ENCODE measurements at places on chromosomes 2 and 18.

DNA sequence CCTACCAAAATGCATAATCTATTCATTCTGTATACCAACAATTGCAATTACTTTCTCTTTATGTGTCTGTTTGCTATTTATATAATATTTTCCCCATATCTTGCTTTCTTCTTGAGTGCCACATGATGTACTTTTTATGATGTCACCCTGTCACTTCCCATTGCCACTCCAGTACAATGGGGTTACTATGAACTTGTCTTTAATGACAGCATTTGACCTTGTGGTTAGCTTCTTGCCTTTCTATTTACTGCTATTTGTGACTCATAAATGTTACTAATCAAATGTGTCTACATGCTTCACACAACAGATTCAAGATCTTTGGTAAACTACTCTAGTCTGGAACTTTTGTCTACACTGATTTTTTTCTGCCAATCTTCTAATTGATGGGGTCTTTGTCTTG, 486.3 kb downstream of the NR4A2 start:
- DNase-seq: peak; percentile 1

- DNase-seq: no peak
Measured at GRCh38 chr18:33472509-33472908, 32.0 kb upstream of the CCDC178 start.

DNA sequence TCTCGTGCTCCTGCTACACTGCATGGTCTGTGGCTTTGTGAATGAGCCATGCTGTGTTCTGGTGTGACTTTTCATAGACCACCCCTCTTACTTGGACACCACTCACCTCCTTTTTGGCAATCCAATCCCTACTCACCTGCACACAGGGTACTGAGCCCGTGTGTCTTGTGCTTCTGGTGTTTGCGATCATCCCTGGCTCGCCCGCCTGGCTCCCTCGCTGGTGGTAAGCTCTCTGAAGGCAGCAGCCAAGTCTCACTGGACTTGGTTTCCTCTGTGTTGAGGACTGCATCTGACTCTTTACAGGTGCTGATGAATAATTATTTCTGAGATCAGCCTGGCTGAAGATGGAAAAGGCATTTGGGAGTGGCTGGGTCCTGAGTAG, 276.8 kb downstream of the TSN start:
- no peak for DNase-seq

DNA sequence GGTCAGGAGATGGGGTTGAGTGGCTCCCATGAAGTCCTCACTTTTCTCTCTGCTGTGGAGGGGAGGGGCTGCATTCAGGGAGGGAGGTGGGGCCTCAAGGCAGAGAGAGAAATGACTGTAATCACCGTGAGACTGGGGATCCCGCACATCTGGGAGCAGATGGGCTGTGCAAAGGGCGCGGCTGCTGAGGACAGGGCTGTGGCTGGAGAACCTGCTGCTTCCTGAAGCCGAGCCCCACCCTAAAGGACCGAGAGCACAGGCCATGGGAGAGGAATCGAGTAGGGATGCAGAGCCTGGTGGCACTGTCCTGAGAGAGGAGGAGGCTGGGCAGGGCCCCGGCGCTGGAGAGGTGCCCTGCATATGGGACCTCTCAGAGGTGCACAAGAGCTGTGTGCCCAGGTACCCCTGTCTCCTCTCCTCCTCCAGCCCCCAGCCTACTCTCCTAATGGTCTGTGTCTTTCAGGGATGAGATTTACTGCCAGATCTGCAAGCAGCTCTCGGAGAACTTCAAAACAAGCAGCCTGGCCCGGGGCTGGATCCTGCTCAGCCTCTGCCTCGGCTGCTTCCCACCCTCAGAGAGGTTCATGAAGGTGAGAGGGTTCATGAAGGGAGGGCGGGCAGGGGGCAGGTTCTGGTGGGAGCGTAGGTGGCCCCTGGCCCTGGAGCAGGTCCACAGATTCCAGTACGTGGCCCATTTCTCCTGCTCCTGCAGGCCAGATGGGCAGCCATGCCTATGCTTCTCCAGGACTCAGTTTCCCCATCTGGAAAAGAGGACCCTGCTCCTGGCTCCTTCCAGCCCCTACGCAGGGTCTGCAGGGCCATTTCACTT, 25.9 kb upstream of the GPR17 start:
- DNase-seq: no peak

DNA sequence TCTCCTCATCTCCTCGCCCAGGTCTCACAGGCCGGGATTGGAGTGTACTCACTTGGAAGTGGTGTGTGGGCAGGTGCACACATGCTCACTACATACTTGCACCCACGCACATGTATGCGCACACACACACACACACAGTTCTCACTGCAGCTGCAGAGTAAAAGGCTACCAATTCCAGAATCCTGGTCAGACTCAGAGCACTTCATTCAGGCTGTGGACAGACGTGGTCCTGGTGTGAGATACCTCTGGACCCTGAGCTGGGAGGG, 19.4 kb downstream of the CELF4 start:
- DNase-seq: no peak

DNA sequence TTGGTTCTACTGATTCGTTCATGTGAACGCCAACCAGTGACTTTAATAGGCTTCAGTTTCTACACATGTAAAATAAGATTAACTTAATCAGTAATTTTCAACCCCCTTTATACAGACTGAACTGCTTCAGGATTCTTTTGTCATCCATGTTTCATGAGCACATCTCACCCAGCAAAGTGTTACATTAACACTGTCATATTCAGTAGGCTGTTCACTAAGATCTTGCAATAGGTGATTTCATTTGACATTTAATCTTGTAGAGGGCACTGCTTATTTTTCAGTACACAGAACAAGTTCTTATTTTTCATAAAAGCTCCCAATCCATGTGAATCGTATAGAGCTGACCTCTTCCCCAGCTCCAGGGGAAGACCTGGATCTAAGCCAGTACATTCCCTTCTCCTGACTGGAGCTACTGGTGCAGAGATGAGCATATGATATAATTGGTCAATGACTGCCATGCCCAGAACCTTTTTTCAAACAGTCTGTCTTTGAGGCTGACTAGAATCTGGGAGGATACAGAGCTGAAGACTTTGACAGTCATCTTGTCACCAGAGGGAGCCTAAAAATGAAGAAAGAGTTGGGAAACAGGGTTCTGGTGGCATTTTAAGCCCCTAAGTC, 72.2 kb upstream of the CHRNA1 start:
- DNase-seq: peak; percentile 99

DNA sequence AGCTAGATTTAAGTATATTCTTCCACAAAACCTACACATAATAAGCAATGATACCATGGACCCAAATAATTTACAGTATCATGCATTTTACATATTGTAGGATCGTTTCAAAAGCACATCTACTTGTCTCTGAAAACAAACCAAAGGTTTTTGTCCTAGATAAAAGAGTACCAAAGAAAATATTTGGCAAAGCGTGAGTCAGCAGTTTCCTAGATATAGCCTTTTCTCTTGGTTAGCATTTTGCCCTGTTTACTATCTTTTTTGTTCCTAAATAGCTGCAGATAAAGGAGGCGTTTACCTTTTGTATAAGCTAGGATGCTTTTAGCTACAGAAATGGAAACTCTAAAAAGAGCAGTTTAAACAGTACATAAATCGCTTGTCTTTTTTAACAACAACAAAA, 305.8 kb upstream of the GULP1 start:
- DNase-seq: no peak

GRCh38 chr2:223853425-223853837, 16.0 kb upstream of the AP1S3 start:
- DNase-seq: peak; percentile 54

GRCh38 chr2:107811411-107811810, 15.3 kb upstream of the RGPD4 start:
- no peak for DNase-seq

- DNase-seq: peak; percentile 6
Measured at GRCh38 chr2:163465440-163465839, 270.4 kb downstream of the FIGN start.

DNA sequence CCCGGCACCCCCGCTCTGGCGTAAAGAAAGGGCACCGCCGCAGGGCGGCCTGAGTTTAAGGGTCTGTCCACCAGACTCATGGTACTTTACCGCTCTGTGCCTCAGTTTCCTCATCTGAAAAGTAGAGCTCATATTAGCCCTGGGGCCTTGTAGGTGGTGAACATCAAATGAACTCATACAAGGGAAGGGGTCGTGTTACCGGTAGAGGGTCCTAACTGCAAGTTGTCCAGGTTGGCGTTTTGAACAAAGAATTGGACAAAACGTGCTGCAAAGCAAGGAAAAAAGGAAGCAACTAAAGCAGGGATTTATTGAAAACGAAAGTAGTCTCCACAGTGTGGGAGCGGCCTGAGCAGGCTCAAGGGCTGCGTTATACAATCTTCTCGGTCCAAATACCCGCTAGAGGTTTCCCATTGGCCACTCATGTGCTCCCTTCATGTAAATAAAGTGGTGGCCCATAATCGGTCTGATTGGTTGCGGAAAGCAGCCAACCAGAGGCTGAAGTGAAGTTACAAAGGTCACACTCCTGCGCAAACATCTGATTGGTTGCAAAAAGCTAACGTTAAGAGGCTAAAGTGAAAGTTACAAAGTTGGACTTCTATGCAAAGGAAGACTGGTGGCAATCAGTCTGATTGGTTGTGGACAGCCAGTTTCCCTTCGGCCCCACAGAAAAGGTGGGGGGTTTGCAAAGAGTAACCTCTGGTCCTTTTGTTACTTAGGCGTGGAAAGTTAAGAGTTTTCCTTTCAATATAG, 80.7 kb upstream of the LDLRAD4 start:
- DNase-seq: peak; percentile 84

- no peak for DNase-seq
Measured at GRCh38 chr2:203659331-203660049, 46.9 kb upstream of the CD28 start.

DNA sequence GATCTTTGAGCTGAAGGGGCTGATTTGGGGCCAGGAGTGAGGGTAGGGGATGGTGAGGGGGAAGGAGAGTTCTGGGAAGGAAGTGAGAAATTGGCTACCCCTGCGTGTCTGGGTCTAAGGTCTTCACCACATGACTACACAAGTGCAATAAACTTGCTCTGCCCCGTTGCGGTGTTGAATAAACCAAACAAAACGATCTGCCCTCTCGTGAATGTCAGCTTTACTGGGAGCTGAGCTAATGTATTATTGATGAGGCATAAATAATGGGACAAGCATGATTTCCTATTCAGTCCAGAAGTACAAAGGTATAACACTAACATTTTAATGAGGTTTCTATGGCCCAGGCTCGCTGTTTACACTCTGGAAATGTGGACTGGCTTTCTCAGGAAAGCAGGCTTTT, 8.0 kb upstream of the CFAP221 start:
- no peak for DNase-seq

DNA sequence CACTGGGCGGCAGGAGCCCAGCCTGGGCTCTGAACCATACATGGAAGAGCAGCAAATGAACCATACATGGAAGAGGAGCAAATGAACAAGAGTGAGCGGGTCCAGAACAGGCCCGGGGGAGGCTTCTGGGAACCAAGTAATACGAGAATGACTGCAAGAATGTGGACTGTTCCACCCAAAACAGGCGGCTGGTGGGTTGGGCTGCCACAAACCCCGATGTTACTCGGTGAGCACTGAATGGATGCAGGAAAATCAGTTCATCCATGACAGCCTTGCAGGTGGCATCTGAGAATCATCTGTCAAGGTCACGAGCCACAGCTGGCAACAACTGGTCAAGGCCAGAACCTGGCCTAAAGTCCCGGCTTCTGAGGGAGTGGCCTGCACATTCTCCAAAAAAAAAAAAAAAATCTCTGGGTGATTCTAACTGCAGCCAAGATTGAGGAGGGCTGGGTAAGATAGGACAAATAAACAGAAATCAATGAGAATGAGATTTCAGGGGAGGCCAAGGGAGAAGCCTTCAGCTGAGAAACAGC, 106.1 kb downstream of the ZNF516 start:
- DNase-seq: no peak

- DNase-seq: no peak
Measured at GRCh38 chr2:167613471-167613870, 633.9 kb downstream of the STK39 start.

DNA sequence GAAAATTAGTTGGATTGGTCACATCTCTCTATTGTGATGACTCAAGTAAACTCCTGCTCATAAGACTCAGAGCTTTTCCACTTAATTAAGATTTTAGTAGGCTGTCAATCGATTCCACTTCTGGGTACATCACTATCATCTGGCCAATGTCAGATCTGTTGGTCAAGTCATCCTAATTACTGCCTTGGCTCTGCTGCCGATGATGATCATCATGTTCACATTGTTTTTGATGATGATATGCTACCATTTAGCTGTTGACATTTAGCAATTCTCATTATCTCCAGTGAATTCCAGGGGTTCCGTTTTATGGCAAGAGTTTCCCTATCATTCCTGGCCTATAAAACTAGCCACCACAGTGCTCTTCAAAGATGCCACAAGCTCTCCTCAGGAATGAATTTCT, 253.4 kb downstream of the IKZF2 start:
- no peak for DNase-seq

- DNase-seq: no peak
Measured at GRCh38 chr2:106703161-106703560, 182.8 kb downstream of the ST6GAL2 start.

DNA sequence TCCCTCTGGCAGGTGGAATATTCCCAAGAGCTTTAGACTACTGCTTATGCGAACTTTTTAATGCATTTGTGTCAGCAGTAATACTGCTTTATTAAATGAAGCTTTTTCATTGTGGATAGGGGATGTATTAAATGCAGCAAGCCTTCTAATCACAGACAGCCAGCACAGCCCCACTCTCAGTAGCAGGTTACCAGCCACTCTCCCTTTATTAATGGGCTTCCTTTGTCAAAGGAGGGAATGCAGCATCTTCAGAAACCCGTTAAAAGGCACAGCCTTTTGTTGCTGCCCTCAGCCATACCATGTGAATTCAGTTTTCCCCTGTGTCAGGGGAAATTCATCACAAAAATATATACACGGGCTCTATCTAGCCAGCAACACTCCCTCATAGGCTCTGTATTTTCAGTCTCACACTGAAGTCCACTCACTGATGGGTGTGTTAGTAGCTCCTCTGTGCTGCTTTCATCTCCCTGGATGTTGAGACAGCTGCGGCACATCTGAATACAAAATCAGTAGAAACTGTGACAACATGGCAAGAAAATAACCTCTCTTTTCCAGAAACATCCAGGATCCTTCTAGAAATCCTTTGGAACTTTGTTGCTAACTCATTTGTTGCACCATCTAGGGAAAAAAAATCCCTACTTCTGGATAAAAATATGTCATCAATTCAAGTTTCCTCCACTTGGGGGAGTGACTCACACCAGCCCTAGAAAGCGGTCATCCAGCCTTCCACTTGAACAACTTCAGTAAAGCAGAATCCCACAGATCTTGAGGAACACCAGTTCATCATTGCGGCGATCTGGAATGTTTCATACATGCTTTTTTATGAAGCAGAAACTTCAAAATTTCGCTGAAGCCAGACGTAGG, 48.4 kb downstream of the LRRTM1 start:
- DNase-seq: peak; percentile 29

DNA sequence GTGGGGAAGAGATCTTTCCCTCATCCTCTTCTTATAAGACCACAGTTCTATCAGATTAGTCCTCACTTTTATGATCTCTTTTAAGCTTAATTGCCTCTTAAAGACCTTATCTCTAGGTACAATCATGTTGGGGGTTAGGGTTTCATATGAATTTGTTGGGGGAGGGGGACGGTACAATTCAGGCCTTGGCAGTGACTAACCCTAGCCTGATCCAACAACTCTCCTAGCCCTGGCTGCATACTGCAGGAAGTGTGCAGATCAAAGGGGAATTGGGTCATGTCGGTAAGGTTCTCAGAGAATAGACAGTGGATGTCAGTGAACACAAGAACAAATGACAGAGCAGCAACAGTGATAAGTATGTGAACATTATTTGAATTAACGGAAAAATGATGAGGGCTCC, 16.4 kb downstream of the CAPN13 start:
- no peak for DNase-seq

GRCh38 chr2:156956161-156956560, 301.3 kb upstream of the GALNT5 start:
- DNase-seq: peak; percentile 33

- no peak for DNase-seq
Measured at GRCh38 chr2:184155791-184156190, 442.5 kb upstream of the ZNF804A start.
